ENCODE measurements at places on chromosomes 3 and 15.

GRCh38 chr3:141462176-141462859 is 24.5 kb upstream of the RASA2 start:
- no peak for DNase-seq

GRCh38 chr3:168996622-168997021 is 666.9 kb downstream of the MECOM start:
- DNase-seq, result peak; percentile 59

DNA sequence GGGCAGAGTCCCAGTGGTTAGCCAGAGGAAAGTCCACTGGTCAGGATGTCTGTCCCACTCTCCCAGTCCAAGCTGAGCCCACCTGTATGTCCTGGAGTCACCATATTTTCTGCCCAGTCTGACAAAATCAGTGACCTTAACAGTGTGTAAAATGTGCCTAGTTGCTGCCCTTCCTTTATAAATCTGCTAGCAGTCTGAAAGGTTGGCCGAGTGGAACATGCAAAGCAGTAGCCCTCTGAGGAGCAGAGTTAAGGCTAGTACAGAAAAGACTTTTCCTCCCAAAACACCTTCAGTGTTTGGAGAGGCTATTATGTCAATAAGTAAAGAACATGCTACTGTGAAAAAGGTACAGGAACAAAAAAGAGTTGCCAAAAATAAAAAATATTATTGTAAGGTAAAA is 15.3 kb downstream of the TTC21A start:
- DNase-seq, result no peak

DNA sequence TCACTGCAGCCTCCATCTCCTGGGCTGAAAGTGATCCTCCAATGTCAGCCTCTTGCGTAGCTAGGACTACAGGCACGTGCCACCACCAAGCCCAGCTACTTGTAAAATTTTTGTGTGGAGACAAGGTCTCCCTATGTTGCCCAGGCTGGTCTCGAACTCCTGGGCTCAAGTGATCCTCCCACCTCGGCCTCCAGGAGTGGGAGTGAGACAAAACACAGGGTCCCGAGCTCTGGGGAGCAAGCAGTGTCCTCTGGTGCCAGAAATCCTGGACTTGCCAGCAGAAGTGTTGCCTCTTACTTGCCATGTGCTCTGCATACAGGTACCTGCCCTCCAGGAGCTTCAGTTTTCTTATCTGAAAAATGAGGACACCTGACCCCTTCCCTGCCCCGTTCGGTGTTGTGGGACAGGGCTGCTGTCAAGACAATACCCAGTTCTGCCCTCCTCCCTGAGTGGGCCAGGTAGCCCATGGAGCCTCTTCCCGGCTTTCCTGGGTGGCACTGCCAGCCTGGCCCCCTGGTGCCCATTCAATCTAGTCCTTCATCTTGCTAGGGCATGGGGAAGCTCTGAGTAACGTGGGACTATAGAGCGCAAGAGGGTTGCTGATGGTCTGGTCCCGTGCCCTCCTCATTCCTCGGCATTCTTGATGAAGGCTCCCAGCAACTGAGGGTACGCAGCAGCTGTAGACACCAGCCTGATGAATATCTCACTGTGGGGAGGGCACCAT is 164.6 kb downstream of the GOLGA6L4 start:
- no peak for DNase-seq

- no peak for DNase-seq
Measured at GRCh38 chr15:78840661-78841375, 29.6 kb upstream of the ADAMTS7 start.

DNA sequence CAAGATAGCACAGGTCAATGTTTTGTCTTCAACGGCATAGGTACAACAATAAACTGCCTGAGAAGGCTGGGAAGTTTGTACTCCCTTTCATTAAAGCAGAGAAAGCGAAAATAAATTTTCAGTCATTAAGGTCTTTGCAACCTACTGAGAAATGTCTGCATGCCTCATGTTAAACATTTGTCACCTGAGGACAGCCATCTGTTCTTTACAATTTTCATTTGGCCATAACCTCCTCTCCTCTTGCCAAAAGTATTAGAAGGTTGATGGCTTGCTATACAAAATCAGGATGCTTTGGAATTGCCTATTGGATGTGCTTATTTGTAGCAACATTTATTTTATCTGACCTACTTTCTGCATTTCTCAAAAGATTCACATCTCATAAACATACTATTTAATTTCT is 122.7 kb downstream of the GOLIM4 start:
- DNase-seq, result no peak

GRCh38 chr3:116264546-116265319 is 180.6 kb downstream of the LSAMP start:
- peak; percentile 37 for DNase-seq

GRCh38 chr15:74393423-74393822 is 26.0 kb upstream of the CYP11A1 start:
- DNase-seq, result no peak

DNA sequence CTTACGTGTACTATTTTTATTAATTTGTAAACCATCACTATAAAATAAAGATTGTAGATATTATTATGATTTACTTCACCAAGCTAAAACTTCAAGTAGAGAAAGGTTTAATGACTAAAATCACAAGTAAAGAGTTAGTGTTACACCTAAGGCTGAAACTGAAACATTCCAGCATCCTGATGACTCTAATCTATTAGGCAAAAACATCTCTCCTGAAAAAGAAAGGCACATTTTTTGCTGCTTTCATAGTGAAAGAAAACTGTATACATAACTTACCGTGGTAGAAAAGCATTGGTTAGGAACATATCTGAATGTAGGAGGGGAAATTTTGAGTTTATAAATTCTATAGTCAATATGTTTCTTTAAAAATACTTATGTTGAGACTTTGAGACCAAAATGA is 35.4 kb downstream of the CCDC191 start:
- DNase-seq, result no peak

Data from fibroblast of lung (primary cell).